Fibroblast of upper back skin (primary cell): ENCODE measurements at places on chromosomes 2 and 18.
A peak's percentile ranks its signal among the peaks of the same experiment; 100 is the strongest.

DNA sequence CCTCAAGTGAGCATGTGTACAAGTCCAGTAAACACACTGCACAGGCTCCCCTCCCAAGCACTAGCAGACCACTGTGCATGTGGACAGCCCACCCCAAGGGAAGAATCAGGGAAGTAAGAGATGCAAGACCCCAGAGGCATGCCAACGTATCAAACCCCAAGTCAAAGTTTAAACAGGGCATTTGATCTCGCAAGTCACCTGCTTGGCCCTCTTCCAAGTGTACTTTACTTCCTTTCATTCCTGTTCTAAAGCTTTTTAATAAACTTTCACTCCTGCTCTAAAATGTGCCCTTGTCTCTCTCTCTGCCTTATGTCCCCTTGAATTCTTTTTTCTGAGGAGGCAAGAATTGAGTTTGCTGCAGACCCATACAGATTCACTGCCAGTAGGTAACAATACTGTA lies 201.2 kb upstream of the PARD3B start:
- DNase-seq: no peak

DNA sequence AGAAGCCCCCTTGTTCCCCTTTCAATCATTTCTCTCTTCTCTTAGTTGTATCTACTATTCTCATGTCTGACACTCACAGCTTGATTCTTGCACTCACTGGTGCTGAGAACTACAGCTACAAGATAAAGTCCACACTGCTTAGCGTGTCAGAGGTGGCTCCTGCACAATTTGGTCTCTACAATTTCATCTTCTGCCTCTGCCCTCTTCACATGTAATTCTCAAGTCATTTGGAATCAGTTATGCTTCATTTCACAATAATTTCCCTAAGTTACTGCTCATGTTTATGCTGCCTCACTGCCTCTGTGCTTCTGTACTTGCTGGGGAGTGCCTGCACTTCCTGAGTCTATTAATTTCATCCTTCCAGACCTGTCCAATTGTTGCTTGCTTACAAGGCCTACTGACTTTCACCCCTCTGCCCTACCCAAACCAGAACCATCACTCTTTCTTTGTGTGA lies 11.6 kb upstream of the NAB1 start:
- DNase-seq: peak; percentile 66

DNA sequence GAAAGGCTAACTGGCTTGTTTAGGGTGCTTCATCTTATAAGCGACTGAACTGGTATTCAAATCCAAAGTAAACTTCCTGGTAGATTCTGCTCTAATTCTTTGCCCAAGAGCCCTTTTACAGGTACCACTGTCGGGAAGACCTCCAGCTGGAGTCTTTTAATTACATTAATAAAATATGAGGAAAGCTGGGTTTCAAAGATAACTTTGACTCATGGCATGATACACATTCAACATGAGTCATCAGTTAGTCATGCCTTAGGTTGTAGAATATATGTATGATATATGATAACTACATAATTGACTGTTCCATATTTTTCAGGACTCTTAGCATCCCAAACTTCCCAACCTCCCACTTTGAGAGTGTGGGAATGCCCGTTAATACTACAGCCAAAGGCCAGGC lies 32.3 kb downstream of the ZCCHC2 start:
- peak; percentile 60 for DNase-seq

DNA sequence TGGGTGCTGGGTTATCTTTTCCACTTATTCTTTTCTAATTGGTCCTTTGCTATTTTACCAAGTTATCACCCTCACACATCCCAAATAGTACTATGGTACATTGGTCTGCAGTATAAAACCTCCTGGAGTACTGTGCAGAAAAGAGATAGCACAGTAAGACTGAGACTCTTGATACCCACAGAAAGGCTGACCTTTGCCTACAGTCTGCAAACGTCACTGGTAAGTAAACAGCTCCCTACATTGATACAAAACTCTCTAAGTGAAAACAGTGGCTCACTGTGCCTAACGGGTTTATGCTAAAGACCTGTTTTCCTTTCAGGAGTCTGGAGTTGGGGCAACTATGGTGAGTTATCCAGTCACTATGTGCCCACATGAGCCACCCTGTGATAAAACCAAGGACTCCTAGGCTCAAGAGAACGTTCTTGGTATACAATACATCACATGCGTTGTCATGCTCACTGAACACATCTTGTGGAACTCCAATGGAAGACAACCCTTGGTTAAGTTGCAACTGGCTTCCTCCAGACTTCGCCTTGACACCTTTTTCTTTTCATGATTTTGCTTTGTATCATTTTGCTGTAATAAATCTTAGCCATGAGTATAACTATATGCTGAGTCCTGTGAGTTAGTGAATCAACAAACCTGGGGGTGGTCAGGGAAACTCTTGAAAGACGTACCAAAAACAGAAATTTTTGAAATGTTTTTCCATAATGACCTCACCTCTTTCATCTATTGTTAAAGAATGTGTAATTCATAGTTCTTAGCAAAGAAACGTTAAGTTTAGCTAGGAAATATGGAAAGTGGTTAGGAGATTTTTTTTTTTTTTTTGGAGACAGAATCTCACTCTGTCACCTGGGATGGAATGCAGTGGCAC lies 104.9 kb downstream of the C2orf74 start:
- no peak for DNase-seq

- DNase-seq: peak; percentile 19
Measured at GRCh38 chr18:11005528-11005927, 143.8 kb downstream of the PIEZO2 start.

- no peak for DNase-seq
Measured at GRCh38 chr2:117614823-117615534, 199.5 kb upstream of the DDX18 start.

GRCh38 chr2:11404376-11405073 lies 60.1 kb upstream of the ROCK2 start:
- DNase-seq: no peak

GRCh38 chr2:159195697-159196096 lies 90.8 kb downstream of the WDSUB1 start:
- no peak for DNase-seq

DNA sequence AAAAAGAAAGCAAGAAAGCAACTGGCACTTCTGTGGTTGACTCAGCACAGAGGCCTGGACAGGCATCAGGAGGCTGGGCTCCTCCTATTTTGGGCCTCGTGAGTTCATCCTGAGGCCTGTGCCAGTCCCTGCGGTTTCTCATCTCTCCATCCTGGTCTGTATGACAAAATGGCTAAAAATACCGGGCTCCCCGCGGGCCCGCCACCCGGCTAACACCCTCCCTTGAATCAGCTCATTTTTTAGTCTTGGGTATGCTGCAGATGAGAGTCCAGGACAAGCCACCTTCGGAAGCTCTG lies 62.3 kb upstream of the YWHAQ start:
- DNase-seq: peak; percentile 31

DNA sequence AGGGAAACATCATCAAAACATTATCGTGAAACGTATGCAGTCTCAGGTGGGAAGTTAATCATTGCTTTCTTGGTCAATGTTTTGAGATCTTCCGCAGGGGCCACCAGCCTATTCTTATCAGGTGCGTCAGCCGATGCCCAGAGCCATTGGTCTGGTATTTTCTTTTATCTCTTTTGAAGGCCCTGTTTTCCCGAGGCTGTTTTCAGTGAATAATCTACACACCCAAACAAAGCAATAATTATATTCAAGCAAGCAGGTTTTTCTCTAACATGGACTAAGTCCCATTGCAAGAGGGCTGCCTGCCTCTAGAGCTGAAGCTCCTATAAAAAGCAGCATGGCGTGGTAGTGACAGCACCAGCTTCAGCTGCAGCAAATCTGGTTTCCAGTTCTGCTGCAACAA lies 430.0 kb upstream of the ID2 start:
- no peak for DNase-seq

DNA sequence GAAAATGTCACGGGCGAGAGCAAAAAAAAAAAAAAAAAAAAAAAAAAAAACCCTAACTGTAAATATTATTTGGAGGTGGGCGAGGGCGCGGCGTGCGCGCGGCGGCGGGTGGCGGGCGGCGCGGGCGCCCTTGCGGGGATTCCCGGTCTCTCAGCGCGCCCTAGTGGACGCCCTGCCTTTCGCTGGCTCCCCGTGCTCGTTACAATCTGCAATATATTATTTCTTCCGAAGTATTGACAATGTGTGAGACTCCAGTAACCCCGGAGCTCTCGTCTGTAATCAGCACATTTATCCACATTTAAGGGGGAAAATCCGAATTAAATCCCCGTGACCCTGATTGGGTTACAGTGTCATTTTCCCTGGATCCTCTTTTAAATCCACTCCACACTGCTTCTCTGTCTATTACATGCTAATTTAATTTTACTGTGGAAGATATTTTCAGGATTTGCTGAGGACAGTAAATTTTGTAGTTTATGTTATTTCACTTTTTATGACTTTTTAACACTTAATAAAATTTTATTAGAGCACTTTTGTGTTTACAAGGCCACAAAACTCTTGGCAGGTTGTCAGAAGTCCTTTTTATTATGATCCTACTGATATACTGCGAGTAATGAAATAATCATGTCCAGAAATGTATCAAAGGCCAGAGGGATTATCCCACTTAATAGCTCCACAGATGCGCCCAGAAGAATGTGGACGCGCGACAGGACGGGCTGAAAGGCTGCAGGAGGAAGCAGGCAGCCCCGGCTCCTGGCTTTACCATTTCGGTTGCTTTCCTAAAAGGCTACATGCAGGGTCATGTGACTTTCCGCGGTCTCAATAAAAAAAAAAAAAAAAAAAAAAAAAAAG lies 369.1 kb downstream of the MTX2 start:
- peak; percentile 76 for DNase-seq

- DNase-seq: no peak
Measured at GRCh38 chr2:66390811-66391210, 44.1 kb upstream of the MEIS1 start.

DNA sequence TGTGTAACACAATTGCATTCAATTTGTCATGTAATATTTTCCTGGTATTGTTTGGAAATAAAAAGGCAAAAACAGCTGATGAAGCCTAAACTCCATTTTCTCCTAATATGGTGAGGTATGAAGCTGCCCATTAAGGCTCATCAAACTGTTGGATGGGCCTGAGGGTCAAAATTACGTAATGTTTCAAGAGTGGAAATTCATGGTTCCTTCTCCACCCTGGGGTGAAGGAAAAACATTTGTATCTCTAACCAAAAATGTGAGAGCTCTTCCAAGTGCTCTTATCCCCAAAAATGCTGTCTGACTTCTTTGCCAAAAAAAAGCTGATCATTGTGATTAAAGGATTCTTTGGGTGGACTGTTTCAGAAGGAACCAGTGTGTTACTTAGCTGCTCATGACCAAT lies 91.8 kb downstream of the ARHGAP28 start:
- DNase-seq: peak; percentile 79

- DNase-seq: peak; percentile 57
Measured at GRCh38 chr18:44792456-44793061, 111.9 kb downstream of the SETBP1 start.
